ENCODE measurements at places on chromosomes 16 and 17.

GRCh38 chr16:50440991-50441390 lies 72.2 kb upstream of the BRD7 start:
- no peak for DNase-seq

- DNase-seq = no peak
Measured at GRCh38 chr16:83705856-83706255, 101.9 kb upstream of the HSBP1 start.

DNA sequence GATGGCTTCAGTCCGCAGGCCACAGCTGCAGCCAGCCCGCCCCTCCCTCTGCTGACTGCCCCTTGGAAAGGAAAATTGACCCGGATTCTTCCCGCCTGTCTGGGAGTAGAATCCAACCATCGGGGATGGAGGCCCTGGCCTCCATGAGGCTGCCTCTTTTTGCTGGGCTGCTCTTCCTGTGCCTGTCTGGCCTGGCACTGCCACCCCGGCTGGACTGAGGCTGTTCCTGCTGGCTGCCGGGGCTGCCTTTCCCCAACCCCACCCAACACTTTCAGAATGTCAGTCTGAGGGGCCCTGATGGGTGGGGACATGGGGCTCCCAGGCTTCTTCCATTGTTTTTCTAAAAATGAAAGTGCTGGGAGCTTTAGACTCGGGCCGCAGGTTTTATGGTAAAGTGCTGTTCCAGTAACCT lies 7.3 kb downstream of the BAHCC1 start:
- no peak for DNase-seq

- no peak for DNase-seq
Measured at GRCh38 chr17:3566551-3566950, 8.9 kb upstream of the TRPV3 start.

- no peak for DNase-seq
Measured at GRCh38 chr16:50386774-50387173, 18.0 kb upstream of the BRD7 start.

DNA sequence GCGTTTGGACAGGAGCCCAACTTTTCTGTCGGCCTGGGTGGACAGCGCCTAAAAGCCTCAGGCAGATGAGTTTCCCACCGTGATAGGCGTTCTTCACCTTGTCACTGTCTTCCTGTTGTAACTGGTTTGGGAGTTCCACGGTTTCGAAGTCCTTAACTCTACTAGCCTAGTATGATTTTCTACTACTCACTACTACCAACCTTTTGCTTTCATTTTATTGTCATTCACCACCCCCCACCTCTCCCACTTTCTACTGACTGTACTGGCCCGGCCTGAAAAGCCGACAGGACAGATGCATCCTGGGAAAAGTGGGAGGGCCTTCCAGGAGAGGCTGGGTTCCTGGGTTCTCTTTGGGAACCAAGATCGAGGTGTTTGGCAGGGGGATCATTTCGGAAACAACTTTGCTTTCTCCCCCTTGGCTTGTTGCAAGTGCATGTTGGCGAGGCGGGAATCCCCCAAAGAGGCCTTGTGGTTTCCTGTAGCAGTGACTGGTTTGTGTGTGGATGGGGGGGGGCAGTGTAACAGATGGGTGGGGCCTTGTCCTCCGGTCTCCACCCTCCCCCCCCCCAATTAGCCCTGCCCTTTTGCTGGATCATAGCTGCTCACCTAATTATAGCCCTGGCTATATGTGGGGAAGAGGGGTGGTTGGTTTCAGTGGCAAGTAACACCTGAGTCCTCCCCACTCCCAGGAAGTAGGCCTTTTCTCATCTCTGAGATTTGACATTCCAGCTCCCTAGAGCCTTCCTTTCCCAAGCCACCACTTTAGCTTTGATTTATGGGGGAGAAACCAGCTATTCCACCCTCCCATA lies 1.4 kb downstream of the EIF5A start:
- no peak for DNase-seq
